ENCODE measurements at places on chromosomes 13 and 19.

DNA sequence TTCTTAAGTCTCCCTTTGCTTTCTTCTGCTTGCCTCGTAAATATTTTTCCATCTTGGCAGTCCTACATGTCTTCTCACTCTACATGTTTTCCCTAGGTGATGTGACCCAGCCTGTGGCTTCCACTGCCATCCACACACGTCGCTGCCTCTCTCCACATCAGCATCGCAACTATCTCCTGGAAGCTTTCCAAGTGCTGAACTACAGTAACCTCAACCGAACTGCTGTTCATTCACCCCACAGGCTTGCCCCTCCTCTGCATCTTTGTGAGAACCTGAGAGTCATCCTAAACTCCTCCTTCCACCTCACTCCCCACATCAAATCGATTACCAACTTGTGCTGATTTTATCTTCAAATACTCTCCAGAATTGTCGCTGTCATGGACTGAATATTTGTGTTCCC is 41.2 kb upstream of the USPL1 start:
- DNase-seq = peak; percentile 63

DNA sequence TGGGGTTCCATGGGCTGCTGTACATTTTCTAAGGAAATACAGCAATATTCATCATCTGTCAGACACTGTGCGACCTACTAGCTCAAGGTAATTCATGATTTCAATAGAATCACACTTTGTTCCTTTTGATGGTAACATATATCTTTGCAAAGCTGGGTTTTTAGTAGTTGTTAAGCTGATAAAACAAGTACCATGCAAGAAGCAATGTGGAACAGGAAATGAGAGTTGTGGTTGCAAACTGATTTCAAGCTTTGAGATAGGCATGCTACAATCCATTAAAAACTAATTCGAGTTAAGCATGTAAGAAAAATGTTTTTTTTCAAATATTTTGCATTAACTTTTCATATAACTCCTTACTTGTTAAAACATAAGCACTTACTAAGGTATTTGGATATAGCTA is 6.8 kb upstream of the MBNL2 start:
- no peak for DNase-seq

DNA sequence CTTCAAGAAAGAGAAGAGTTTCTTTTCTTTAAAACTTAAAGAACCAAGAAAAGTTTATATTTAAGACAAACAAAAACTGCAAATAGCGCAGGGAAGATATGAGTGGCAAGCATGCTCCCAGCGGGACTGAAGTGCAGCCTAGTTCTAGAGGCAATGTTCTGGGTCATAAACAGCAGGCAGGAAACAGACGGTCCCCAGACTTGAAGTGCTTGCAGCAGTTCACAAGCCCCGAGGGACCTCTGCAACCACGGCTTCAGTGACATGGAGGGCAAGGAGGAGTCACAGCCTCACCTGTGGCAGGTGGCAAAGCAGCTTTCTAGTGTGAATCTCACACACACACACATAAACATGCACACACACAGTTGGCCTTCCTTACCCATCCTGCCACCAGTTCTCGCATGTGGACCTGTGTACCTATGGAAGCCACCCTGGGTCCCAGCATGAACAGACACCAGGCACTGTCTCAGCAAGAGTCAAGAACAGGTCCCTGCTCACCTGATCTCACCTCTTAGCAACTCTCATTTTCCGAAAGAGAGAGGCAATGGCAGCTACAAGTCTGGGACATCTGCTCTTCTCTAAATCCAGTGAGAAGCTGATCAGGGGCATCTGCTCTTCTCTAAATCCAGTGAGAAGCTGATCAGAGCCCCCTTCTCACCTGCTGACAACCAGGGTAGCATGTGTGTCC is 162.0 kb downstream of the EFNB2 start:
- no peak for DNase-seq

DNA sequence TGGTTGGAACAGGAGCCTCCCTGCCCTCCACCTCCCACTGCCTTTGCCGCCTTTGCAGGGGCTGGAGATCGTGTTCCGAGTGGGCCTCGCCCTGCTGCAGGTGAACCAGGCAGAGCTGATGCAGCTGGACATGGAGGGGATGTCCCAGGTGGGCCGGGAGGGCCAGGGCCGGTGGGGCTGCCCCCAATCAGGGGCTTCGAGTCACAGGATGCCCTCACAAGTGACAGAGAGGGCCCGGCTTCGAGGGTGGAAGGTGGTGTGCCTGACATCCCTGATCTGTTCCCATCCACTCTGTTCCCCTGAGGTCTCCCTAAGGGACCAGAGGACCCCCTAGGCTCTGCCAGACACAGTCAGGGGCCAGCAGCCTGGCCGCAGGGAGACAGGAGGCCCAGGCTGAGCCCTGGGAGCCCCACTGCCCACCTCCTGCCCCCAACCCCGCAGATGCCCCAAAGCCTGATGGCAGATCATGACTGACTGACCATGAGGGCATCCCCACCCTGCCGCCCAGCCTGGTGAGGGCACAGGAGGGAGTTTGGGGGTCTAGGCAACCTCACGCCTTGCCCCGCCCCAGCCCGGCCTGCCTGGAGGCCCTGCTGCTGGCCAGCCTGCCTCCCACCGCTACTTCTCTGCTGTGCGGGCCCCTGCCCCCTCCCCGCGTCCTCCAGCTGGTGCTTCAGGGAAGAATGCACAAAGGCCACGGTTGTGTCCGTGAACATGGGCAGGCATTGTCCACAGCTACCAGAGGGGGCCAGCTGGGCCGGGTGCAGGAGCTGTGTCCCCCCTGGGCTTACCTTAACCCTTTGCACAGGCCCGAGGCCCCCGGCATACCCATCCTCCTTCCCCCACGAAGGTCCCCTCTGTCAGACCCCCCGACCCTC is 21.8 kb downstream of the EVI5L start:
- DNase-seq = no peak

DNA sequence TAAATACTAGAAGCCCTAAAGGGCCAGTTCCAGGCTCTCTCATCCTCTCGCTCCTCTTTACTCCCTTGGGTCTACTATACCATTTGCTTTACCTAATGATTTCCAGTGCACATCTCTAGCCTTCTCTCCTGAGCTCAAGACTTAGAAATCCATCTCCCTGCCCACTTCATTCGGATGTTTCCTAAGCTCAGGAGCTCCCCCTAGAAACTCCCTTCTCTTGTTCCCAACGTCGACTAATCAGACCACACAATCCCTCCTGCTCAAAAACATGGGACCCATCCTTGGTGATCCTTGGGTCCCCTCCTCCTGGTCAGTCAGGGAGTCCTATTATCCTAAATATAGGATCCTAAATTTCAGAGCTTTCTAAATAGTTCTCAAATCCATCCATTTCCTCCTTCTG is 21.1 kb upstream of the STK24 start:
- no peak for DNase-seq

GRCh38 chr13:50460358-50460757 is 383.1 kb downstream of the DLEU7 start:
- no peak for DNase-seq

GRCh38 chr19:18264137-18264854 is 10.0 kb downstream of the IQCN start:
- DNase-seq = no peak

- no peak for DNase-seq
Measured at GRCh38 chr19:49489601-49490167, 2.3 kb downstream of the RPL13A start.

- DNase-seq = no peak
Measured at GRCh38 chr19:41848666-41849065, 3.8 kb downstream of the DMRTC2 start.

DNA sequence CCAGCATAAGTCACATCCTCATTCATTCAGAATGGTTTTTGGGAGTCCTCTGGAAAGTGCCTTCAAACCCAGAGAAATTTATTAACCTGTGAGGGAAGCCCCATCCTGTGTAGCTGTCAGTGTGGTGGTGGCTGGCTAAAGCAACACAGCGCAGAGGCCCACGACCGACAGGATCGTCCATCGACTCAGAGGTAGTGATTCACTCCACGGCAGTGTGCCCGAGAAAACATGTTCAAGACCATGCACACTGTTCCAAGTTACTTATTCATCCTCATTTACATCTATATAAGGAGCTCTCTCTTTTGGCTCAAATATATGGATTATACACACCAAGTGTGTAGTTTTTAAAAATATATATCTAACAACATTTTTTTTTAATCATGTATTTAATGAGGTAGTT is 96.3 kb upstream of the SLC15A1 start:
- DNase-seq = no peak

- no peak for DNase-seq
Measured at GRCh38 chr19:870963-871401, 11.5 kb downstream of the CFD start.

DNA sequence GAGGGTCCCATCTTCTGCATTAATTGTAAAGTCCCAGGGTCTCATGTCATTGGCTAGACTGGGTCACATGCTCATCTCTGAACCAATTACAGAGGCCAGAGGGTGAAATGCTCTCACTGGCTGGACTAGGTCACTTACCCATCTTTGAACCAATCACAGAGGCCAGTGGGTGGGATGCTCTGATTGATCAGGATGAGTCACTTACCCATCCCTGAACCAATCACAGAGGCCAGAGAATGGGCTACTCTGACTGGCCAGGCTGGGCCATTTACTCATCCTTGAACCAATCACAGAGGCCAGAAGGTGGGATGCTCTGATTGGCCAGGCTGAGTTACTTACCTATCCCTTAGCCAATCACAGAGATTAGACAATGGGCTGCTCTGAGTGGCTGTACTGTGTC is 5.3 kb downstream of the MISP start:
- DNase-seq = peak; percentile 31

GRCh38 chr13:110572778-110573118 is 11.2 kb upstream of the RAB20 start:
- DNase-seq = no peak

DNA sequence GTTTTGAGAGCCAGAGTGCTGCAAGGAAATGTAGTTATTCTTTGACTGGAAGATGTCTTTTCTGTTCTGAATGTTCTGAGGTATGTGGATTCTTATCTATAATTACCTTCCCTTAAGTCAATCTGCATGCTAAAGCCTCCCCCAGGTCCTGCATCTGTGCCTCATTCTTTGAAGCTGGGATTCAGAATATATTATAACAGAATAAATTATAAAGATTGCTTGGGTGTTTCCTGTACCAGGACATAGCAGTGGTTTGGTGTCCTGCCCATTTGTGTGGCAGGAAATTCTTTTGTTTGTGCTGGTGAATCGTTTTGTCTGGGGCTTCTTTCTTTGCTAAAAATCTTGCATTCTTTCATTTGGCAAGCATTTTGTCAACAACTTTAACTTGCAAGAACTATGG is 60.2 kb downstream of the ITGBL1 start:
- DNase-seq = no peak

DNA sequence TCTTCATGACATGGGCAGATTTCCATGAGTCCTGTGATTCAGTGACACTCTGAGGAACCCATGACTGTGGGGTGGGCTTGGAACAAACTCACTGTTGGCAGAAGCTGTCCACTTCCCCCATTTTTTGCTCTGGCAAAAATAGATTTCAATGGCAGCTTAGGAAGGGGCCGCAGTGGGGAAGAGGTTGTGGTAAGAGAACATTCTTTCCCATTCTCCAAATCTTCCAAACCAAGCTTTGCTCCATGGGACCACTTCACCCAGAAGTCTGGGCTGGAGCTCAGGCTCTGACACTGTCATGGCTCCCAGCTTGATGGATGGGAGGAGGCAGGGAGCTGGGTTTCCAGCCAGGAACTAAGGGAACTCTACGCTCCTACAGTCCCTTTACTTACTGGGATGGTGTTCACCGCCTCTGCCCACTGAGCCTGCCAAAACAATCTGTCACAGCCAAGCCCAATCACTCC is 24.9 kb upstream of the MEDAG start:
- DNase-seq = no peak

GRCh38 chr13:101795025-101795424 is 342.6 kb downstream of the ITGBL1 start:
- DNase-seq = no peak

GRCh38 chr13:30341815-30342570 is 34.6 kb upstream of the KATNAL1 start:
- DNase-seq = no peak

DNA sequence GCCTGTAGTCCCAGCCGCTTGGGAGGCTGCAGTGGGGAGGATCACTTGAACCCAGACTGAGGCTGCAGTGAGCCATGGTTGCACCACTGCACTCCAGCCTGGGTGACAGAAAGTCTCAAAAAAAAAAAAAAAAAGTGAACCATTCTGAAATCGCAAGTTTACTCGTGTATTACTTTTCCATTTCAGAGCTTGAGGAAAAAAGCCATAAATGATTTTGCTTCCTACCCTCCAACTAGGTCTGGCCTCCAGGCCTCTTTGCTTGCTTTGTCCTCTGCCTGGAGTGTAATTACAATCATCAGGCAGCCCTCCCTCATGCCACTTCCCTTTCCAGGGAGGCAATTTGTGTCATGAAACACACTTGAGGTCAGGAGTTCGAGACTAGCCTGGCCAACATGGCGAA is 8.5 kb downstream of the BLVRB start:
- no peak for DNase-seq

DNA sequence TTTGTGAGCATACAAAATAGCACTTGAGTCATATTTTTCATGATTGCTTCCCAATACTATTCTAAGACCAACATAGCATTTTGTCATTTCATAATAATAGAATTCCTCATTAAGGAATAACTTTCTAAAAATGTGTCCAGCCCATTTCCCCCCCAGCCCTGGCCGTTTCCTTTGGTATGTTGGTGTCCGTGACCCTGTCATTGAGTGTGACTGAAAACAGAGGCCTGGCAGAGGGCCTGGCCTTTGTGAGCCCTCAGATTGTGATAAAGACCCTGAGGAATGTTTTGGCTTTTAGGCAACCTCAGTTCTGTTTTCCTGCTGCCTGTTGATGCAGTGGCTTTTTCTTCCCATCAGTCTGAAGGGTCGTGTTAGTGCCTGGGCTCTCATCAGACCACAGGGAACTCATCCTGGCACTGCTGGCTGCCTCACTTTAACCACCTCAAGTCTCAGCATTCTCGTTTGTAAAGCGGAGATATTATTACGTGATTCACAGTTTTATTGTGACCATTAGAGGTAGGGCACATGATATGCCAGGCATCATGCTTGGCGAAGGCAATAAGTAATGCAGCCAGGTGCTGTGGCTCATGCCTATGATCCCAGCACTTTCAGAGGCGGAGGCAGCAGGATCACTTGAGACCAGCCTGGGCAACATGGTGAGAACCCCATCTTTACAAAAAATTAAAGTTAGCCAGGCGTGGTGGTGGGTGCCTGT is 13.8 kb downstream of the SPINT2 start:
- no peak for DNase-seq

DNA sequence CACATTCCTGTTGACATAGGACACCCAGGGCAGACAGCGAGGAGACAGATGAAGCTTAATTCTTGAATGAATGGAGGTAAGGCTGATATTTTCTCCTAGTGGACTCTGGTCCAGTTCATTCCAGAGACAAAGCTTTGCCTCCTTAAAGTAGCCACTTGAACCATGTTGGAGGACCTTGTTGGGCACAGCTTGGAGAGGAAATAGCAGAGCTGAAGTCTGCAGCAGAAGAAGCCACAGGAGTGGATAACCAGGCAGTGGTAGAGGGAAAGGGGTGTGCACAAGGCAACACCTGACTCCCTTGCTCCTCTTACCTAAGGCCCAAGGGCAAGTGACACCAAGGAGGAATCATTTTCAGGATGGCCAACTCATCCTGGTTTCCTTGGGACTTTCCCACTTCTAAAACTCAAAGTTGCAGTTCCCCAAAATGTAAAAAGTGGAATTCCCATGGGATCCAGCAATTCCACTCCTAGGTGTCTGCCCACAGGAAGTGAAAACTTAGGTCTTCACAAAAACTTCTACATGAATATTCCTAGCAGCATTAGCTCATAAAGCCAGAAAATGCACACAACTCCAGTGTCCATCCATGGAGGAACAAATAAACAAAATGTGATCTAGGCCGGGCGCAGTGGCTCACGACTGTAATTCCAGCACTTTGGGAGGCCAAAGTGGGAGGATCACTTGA is 6.6 kb upstream of the RFX2 start:
- DNase-seq = no peak

GRCh38 chr19:33441277-33441699 is 67.8 kb downstream of the CEBPG start:
- DNase-seq = peak; percentile 18
